Stimulated activated naive CD4-positive, alpha-beta T cell (primary cell): ENCODE measurements at places on chromosomes 3 and 15.

DNA sequence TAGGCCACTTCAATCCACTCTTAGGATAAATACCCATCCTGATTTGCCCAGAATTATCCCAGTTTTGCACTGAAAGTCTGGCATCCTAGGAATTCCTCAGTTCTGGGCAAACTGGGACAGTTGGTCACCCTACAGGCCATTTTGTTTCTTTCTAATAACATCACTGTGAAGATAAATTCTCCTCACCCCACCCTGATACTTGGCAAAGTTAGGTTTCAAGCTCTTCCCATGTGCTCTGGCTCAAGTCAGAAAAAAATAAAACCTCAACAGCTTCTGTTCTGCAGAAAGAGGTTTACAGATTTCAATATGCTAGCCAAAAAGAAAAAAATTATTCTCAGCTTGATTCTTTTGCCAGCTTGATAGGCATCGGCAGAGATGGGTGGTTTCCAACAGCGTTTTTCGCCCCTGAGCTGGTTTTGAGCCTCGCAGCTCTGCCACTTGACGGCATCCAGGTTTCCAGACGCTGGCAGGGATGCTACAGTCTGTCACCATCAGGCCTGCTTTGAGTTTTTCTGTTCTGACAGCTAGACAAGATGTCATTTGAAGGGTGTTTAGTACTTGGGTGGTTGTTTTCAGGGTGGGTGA is 171.4 kb downstream of the SSR3 start:
- DNase-seq, result no peak

GRCh38 chr3:126474498-126475412 is 936 bp downstream of the ZXDC start:
- peak; percentile 39 for DNase-seq

DNA sequence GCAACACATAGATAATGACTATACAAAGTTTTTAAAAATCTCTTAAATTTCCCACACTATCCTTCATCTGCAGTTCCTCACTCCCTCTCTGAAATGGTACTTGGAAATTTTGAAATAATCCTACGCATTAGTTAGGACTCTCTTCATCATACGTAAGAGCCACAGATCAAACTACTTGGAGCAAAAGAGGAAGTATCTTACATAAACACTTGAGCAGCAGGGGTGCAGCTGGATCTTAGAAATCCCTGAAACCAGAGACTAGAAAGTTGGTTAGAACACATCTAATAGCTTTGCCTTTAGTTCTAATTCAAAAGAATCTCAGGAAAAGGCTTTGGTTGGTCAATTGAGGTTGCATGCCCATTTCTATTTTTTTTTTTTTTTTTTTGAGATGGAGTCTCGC is 38.8 kb upstream of the ZNF445 start:
- no peak for DNase-seq

GRCh38 chr3:49181351-49181750 is 10.0 kb downstream of the KLHDC8B start:
- DNase-seq, result no peak

DNA sequence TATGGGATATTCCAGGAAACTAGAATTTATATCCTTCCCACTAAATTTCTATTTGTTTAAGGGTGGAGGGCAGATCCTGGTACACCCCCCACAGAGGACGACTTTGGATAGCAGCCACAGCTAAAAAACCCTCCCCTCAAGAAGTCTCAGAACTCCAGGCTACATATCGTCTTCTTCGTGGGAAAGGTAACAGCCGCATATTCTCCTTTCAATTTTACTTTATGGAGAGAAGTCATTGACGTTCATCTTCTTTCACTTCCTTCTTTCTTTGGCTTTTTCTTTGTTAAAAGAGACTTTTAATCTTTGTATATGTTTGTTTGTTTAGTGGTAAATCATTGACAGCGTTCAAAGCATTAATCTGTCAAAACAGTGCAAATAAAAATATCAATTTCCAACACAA is 36.3 kb downstream of the TRIP4 start:
- no peak for DNase-seq

DNA sequence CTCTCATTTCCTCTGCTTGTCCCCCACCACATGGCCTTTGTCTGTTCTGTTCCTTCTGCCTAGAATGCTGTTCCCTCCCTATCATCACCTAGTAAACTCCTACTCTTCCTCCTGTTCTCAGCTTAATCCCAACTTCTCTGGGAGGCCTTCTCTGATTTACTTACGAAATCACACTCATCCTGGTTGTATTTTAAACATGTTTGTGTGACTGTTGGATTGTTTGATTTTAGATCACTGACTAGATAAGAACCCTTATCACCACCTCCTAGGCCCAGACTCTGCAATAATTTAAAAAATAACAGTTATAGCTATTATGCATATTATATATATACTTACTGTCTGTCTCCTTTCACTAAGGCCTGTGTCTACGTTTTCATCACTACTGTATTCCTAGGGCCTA is 26.1 kb downstream of the ATP2B2 start:
- DNase-seq, result no peak

DNA sequence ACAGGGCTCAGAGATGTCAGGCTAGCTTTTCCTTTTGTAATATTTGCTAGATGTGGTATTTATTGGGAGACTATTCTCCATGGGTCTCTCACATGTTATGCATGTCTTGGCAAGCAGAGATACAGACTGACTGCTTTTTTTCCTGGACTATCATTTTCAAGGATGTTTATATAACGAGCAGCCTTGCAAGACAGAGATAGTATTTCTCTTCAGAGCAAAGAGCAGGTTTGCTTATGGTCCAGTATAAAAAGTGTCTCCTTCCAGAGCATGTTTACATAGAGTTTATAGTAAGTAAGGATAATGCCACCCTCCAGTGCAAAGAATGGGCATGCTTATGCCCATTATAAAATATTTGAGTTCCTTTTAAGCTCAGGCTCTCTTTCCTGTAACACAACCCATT is 24.6 kb downstream of the GTF2E1 start:
- DNase-seq, result no peak

DNA sequence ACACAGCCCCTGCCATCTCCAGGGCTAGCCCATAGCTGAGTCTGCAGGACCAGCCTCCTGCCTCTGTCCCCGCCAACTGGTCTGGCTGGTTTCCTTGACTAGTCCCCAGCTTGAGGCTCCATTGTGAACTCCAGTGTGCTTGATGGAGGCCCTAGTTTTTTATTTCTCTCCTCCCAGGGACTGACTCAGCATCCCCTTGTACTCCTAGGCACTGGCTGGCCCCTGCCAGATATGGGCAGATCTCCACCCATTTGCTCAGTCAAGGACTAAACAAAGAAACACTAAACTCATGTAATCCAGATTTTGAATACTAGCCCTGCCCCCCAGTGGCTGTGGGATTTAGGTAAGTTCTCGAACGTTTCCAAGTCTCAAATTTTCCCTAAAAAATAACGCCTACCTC is 415.4 kb upstream of the RORA start:
- no peak for DNase-seq
